ENCODE measurements at places on chromosomes 12 and 14.

DNA sequence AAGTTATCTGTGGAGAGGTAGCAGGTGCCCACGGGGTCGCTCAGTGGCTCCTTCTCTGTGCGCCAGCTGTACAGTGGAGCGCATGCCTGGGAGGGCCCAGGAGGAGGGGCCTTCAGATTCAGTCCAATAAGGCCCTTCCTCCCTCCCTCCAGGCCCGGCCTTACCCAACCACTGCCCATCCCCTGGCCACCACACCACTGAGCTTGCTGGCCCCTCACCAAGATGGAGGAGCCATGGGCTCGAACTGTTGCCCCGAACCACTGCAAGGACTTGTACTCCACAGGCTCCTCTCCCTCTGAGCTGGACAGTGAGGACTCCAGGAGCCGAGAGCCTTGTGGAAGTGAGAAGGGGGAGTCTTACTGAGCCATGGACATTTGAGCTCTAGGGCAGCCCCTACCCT is 9.8 kb downstream of the ITGA5 start:
- DNase-seq = no peak

- DNase-seq = no peak
These were observed 796.4 kb downstream of the AACS start for GRCh38 chr12:125861299-125862281.

- no peak for DNase-seq
These were observed 89.1 kb downstream of the LRRK2 start for GRCh38 chr12:40313928-40314327.

- peak; percentile 39 for DNase-seq
These were observed 249.7 kb downstream of the FOXG1 start for GRCh38 chr14:29016050-29016900.

- peak; percentile 30 for DNase-seq
These were observed 244.3 kb upstream of the NOVA1 start for GRCh38 chr14:26841920-26842741.

DNA sequence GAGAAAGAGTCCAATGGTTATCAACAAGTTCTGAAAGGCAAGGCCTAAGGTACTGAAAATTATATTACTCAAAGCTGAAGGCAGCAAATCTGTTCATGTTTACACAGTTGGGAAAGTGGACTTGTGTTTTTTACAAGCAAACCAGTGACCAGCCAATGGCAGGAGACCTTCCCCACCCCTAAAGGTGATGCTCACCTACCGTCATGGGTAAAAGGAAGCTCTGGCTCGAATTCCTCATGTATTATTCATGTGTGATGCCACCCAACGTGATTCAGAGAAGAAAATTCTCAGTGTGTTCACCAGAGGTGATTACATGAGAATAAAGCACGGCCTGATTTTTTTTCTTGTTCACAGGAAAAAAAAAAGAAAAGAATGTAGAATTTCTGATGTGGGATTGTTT is 1161.2 kb upstream of the SEL1L start:
- DNase-seq = no peak

DNA sequence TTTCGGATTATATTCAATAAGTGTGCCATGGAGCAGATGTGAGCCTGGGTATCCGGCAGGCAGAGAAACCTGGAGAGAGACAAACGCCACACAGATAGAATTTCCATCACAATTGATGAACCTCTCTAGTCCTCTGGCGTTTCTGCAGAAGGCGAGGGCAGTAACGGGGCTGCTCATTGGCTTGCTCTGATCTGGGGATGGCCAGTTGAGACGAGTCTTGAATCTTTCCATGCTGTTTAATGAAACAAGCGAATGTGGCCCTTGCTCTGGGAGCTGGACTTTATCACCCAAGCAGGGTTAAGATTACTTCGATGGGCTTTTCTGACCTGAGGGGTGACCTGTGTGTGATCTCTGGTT is 42.4 kb upstream of the CLMN start:
- no peak for DNase-seq

DNA sequence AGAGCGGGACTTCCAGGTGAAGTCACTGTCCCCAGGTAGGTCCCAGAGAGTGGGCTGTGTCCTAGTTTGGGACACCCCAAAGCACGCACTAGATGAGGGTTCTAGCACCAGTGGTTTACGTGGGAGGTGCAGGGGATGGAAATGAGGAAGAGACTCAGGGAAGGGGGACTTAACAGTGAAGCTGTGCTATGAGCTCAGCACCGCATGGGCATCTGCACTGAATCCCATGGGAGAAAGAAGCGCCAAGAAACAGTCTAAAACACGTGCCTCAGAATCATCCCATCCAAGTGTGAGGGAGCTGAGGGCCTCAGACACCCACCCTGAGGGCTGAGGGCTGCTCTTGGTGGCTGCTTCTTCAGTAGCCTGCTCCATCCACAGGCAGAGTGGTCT is 71.5 kb upstream of the ZFP36L1 start:
- no peak for DNase-seq

- DNase-seq = no peak
These were observed 156.0 kb upstream of the PLEKHG7 start for GRCh38 chr12:92546635-92547348.

DNA sequence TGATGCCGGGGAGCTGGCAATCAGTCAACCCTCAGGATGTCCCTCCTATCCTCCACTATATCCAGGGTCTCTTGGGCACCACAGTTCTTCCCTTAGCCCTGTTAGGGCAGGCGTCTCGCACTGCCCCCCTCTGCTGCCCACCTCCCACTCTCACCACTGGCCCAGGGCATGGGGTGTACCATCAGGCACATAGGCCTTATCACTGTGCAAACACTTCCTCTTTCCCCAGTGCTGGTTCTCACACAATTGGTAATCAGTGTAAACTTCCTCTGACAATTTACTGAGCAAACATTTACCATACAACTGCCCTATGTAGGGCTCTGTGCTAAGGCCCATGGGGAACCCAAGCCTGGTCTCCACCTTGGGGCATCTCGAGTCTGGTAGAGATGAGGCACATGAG is 20.1 kb upstream of the TMED10 start:
- no peak for DNase-seq

GRCh38 chr14:29734732-29735131 is 192.9 kb downstream of the PRKD1 start:
- no peak for DNase-seq

GRCh38 chr12:75888874-75889613 is 142.5 kb downstream of the PHLDA1 start:
- no peak for DNase-seq

GRCh38 chr12:14410841-14411569 is 45.5 kb downstream of the ATF7IP start:
- DNase-seq = no peak

DNA sequence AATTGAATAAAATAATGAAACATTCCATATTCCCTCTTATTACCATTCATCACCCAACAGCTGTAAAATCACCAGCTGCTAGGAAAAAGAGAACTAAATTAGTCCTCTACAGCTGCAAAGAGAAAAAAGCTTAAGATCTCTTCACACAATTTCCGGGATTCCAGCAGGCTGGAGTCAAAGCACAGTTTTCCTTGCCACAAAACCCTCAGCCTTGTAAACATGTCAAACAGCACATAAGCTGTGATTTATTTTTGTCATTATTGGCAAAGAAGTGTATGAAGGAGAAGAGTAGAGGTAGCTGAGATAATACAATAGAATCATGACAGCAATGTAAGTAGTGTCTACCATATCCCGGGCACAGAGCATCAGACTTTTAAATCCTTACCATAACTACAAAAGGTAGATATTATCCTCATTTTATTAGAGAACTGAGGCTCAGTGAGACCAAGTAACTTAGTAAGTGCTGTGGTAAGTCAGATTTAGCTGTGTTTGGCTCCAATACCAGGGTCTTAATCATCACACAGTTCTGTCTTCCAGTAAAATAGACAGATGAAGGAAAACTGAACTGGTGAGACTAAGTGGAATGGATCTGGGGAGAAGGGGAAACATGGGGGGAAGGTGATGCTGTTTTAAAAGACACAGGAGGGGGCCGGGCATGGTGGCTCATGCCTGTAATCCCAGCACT is 57.3 kb downstream of the NTN4 start:
- DNase-seq = peak; percentile 64

DNA sequence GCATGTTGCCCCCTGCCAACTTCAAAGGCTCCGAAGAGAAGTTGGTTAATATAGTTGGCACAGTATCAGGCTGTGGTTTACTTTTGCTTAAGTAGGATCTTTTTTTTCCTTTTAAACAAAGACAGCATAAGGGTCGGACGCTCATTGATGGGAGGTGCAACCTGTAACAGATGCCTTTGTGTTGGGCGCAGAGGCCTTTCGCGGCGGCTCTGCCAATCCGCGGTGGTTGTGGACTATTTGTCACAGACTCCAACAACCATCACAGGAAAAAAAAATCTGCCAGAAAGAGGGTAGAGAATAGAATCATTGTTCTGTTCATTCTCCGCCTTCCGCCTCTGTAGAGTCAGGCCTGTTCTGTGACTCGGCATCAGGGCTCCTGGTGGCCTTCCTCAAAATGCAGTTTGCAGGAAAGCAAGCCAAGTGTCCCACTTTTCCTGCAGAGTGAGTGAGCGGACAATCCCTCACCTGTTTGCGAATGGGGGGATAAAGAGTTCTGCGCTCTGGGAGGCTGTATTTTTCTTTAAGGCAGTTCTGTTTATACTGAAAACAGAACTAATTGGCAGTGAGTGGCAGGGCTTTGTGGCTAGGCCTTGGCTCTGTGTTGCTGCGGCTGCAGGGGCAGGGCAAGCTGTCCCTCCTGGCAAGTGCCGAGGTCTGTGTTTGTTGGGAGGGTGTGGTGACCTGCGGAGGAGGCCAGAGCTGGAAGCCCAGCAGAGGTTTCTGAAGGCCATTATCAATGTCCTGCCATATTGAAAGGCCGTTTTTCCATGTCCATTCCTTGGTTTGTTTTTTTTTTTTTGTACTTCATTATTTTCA is 83.0 kb upstream of the PIWIL1 start:
- DNase-seq = no peak

GRCh38 chr12:47782372-47782770 is 9.3 kb downstream of the SLC48A1 start:
- DNase-seq = no peak

GRCh38 chr12:129693731-129694130 is 210.1 kb downstream of the TMEM132D start:
- no peak for DNase-seq

- DNase-seq = no peak
These were observed 27.4 kb downstream of the DNM1L start for GRCh38 chr12:32706335-32707024.

DNA sequence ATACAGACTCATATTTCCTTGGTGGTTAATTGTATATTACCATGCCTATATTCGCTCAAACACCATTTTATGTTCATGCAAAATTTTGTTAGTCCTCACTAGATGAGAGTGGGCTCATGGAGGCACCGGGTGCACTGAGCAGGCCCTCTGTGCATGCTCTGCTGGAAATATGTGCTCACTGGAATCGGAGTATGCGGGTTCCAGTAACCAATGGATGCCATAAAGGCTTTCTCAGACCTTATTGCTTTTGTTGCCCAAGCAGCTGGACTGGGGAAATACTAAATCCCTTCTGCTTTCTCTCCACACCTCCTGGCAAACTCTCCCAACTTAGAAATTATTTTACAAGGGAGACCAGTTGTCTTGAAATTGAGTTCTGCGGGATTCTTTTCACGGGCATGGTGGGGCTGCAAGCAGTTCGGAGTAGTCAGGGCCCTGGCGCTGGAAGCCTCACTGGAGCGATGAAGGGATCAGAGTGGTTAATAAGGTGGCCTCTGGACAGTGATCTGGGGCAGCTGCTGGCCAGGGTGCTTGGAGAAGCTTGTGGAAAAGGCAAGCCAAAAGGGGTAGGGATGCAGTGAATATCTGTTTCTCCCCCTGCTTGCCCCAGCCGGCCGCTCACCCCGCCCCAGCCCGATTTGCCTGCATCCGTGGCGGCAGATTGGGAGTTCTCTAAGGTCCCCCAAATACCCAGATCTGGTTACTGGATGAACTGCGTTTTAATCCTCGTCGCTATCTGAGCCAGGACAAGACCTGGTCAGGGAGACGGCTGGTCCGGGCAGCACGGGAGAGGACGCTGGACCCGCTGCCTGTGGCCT is 7.4 kb upstream of the HOXC6 start:
- DNase-seq = no peak

DNA sequence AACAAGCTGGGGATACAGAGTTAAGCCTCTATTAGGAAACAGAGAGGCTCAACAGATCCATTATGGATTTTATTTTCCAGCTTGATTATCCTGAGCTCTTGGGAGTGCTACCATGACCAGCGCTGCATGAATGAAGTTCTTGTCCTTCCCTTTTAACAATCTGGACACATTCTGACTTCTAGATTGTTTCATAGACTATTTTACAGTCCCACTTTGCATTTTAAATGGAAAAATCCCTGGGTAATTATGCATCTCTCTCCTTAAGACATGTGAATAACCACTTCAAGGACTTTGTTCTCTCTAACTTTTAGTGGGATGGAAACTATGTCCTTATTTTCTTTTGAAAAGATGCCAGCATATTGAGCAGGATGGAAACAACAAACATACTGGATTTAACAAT is 2.0 kb downstream of the CCDC198 start:
- no peak for DNase-seq

DNA sequence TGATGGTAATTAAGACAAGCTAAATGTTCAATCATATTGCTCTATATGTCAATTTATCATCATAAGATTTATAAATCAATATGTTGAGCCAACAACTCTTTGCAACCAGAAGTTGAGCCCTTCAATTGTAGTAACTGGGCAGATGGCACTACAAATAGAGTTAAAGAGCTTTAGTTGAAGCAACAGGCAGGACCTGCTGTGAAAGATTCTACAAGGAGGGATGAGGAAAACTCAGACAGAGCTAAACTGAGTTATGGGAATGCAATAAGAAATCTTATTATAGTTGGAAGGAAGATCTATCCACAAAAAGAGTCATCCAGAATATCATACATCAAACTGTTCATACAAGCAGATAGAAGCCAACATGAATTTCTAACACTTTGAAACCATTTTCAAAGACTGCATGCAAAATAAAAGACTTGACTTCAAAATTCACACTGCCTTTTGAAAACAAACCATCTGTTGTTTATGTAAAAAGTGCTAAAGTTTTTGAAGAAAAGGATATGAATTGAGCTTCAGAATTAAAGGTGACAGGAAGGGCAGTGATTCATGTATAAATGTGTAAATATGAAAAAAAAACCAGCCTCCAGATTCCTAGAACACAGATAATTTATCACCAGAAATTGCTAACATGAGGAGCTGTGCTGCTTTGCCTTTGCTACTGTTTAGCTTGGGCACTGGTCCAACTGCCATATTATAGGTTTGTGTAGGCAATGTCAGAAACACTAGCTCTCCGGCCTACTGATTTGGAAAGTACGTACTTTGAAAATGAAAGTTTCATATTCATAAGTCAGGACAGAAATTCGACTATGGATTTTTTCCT is 133.2 kb downstream of the SLC35F4 start:
- DNase-seq = no peak

DNA sequence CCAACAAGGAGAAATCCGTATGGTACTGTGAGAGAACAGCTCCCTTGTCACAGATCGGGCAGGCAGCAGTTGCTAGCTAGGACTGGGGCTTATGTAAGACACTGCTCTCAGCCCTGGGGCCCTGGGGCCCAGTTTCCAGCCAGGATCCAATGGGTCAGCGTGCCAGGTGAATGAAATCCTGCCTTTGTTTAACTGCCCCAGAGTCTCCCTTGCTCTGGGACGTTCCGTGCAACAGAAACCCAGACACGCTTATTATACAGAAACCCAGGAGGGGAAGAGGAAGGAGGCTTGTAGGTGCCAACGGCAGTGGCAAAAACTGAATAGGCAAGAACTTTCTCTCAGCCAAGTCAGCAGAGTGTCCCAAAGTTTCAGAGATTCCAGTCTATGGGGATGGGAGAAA is 110.6 kb downstream of the DIO2 start:
- no peak for DNase-seq
